ENCODE measurements at places on chromosomes 1 and 21.

- no peak for DNase-seq
These were observed 15.0 kb downstream of the PIK3C2B start for GRCh38 chr1:204479387-204480136.

DNA sequence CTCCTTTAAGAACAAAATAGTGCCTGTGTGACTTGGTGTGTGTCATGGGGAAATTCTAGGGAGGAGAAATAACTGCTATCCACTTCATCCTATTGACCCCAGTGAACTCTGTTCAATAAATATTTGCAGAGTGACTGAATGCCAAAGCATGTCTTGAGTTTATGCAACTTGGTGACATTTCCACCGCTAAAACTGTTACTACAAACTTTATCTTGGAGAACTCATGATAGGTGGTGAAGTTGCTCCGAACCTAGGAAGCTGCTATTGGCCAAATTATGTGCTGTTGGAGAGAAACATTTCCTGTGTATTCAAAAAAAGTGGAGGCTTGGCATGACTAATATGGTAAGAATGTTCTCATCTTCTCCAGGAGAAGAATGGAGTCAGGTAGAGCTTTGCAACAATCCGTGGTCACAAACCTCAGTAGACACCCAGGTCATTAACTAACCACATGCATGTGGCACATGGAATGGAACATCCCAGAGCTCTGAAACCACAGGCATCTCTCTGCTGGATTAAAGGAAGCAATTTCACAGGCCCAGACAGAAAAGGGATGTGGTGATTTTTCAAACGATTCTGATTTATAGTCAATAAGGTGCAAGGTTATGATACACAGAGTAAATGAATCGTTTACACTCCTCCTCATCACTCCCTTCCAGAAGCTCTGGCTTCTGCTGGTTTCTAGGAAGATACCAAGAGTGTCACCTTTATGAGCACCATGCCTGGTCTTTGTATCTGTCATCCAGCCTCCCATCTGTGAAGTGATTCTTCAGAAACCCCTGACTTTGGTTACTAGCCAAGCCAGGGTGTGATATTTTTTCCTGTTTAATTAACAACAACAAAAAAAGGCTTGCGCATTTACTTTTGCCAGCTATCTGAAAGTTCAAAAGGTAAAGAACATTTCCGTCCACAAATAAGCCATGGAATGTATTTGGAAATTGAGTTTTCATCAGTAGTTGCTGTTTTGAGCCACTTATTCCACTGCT is 361.1 kb downstream of the TGFB2 start:
- peak; percentile 74 for DNase-seq

DNA sequence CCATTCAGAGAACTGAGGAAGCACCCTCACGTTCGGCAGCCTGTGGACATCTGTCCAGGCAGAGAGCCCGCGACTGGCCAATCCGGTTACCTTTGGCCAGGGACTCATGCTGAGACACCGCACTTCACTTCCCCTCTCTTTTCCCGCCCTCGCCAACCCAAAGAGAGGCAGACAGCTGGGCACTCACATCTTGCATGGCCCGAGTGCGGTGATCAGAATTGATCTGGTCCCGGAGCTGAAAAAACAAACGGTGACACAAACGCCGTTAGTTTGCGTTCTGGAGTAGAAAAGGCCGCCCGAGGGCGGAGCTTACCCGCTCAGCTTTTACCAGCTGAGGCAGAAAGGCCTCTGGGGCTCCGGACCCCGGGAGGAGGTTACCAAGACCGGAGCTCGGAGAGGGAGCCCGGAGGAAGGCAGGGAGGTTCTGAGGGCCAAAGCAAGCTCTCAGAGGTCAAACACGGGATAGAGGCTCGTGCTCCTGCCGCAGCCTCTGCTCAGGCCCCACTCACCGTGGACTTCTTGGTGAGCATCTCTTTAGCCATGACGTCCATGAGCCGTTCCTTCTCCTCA is 376 bp downstream of the SF3A3 start:
- no peak for DNase-seq

DNA sequence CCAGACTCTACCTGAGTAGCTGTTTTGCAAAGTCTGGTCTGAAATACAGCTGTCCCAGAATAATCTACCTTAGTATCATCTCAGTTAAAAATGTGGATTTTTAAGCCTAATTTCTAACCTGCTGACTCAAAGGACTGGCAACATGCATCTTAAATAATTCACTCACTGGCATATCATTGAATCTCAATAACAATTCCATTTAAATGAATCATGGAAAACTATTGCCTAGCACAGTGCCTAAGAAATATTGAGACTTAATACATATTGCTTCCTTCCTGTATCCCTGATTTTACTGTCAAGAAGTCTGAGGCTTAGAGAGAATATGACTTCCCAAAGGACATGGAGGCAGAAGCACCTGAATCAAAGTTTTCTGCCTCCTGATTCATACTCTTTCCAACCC is 3.1 kb downstream of the CCDC190 start:
- no peak for DNase-seq

GRCh38 chr1:61293197-61293596 is 210.8 kb downstream of the NFIA start:
- DNase-seq, result no peak

- no peak for DNase-seq
These were observed 52.5 kb downstream of the TTC13 start for GRCh38 chr1:230926182-230926581.

GRCh38 chr1:93844262-93845045 is 34.6 kb downstream of the DNTTIP2 start:
- DNase-seq, result peak; percentile 62

- DNase-seq, result no peak
These were observed 535.9 kb upstream of the ADAMTS5 start for GRCh38 chr21:27502801-27503200.

DNA sequence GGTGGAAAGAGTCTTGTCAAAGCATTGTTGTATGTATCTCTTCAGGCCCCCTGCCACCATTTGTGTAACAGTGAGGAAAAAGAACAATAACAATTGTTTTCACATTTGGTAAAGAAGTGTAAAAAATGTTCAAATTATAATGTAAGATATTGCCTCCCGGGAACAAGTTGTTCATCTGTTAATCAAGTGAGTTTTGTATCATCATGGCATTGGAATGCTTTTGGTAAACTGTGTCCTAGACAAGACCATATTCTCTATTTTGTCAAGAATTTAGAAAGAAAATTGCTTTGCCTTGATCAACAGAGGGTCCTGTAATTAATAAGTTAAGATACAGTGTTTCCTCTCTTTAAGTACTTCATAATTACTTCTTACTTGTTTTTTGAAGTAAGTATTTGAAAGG is 692.0 kb upstream of the NR5A2 start:
- DNase-seq, result no peak

DNA sequence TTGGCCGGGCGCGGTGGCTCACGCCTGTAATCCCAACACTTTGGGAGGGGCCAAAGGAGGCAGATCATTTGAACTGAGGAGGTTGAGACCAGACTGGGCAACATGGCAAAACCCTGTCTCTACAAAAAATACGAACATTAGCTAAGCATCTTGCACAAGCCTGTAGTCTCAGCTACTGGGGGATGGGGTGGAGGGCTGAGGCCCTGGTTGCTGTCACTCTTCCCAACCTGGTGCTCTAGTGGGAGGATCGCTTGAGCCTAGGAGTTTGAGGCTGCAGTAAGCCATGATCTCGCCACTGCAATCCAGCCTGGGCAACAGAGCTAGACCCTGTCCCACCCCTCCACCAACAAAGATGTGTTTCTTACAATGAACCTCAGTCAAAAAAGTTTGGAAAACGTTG is 2.8 kb downstream of the PHGDH start:
- DNase-seq, result no peak

DNA sequence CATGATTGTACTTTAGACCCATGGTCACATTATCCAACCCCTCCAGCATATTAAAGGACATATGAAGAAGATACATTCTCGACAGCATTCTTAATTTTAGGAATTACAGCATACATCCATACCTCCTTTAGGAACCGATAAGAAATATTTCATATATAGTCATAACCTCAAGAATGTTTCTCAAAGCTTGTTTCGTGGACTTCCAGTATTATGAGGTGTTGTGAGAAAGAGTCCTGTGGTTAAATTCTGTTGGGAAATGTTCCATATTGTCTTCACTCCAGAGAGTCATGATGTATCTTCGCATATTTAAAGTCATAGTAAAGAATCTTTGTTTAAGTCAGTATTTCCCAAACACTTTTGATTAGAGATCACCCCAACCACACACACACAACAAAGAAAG is 321.0 kb upstream of the SNX7 start:
- no peak for DNase-seq

DNA sequence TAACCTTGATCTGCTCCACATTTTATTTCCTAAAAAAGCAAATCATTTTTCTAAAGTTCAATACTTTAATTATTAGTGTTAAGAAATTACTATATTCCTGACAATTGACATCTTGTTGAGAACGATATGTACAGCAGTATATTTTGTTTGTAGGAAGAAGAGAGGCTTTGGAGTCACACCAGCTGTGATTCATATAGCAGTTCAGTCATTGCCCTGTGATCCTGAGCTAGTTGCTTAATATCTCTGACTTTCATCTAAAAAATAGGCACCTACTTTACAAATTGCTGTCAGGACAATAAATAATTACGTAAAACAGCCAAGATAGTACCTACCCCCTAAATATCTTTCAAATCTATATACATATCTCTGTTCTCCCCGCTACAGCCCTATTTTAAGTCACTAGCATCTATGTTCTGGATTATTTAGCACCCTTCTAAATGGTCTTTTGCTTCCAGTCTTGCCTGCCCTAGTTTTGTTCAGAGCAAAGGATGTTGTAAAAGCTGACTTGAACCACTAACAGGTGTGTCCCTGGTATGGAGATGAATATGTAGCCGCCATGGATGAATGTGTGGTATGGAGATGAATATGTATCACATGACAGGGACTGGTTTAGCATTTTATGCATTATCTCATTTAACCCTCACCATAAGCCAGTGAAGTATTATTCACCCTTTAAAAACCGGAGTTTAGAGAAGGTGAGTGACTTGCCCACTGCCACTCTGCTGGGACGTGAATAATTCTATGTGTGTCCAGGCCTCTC is 42.2 kb downstream of the RNF220 start:
- DNase-seq, result no peak

DNA sequence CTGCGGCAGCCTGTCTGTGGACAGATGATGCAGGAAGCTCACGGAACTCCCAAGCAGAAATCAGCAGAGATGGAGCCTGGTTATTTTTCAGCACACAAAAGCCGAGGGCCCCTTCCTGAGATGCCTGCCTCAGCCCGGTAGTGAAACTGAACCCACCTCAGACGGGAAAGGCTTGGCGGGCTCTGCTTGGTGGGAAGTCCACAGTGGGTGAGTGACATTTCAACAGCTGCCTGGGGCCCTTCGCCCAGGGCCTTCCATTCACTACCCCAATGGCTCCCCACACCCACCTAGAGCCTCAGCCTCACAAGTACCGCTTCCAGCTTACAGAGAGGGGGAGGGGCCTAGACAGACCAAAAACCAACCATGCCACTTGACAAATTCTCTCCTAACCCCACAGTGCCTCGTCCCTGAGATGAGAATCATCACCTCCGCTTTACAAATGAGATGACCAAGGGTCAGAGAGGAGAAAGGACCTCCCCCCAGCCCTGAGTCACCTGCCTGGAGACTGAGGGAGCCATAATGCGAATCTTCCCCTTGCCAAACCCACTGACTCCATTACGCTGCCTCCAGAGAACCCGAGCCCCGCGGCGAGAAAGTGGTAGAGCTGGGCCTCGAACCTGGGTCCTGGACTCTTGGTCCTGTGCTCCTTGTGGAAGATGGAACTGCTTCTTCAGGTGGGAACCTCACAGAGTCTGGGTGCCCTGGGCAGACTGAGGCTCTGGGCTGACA is 3.4 kb upstream of the ECE1 start:
- no peak for DNase-seq

DNA sequence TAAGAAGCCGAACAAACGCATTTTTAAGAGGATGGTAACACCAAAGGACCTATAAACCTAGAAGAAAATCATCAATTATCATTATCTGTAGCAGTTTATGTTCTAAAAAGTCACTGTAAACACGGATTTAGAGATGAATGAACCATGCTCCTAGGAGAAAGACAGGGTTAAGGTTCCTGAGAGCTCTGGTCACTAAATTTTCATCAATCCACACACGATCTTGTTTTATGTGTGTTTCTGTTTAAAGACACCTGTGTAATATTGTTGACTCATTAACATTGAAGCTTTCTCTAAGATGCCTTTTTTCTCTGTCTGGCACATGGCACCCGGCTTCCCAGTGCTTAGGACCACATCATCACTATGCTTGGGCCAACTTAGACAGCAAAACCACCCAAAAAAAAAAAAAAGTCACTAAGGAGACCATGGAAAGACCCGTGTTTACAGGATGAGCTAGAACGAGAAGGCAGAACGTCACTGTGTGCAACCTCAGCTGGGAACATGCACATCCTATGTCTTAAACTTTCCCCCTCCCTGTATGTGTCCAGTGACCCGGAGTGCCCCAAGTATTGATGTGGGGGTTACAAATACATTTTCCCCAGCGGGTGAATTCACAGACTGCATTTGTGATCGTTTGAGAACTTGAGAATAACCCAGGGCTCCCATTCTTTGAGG is 55.8 kb upstream of the PDE9A start:
- no peak for DNase-seq

DNA sequence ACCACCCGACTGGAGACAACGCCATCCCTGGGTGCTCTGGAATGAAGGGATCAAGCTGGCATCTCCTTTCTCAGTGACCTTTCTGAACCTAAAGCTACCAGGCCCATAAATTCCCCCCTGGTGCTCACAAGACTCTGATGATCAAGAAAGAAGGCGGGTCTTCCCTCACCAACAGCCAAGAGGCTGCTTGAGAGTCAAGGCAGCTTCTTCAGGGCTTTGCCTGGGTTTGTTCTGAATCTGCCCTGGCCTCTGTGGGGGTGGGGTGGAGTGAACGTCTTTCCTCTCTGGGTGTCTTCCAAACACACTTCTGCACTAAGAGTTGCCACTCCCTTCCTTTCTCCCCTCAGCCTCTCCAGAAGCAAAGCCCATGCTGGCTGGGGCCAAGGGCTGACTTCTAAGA is 36.1 kb downstream of the CD247 start:
- DNase-seq, result no peak

DNA sequence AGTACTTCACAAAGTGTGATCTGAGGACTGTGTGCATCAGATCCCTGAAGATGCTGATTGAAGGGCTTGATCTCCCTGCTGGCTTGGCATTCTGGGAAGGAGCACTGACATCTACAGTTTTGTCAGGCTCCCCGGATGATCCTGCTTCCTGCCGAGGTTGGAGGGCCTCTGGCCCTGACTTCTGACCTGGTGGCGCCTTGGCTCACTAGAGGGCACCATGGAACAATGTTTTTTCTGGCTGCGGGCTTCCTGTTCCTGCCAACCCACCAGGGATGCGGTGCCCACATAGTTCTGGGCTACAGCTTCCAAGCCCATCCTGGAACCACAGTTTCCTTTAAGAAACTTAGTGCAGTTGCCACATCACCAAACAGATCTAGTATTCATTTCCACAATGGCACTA is 38.8 kb upstream of the RASAL2 start:
- DNase-seq, result no peak

GRCh38 chr1:178939338-178940067 is 68.6 kb upstream of the ANGPTL1 start:
- no peak for DNase-seq

- DNase-seq, result no peak
These were observed 475 bp upstream of the NPPB start for GRCh38 chr1:11858968-11859871.
